Activated gamma-delta T cell (primary cell): ENCODE measurements at places on chromosomes 2 and 18.

- DNase-seq, result no peak
Measured at GRCh38 chr2:77013457-77013856, 508.7 kb downstream of the LRRTM4 start.

DNA sequence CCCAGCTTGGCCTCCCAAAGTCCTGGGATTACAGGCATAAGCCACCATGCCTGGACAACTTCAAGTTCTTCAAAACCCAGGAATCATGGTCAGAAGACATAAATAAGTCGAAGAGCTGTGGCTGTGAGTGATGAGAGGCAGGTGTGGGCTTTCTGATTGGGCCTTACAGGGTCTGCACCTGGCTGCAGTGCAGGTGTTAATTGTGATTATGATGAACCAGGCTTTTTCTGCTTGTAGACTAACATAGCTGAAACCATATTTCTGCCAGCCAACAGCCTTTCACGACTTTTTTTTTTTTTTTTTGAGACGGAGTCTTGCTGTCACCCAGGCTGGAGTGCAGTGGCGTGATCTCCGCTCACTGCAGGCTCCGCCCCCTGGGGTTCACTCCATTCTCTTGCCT lies 14.9 kb upstream of the DTNB start:
- DNase-seq, result no peak

DNA sequence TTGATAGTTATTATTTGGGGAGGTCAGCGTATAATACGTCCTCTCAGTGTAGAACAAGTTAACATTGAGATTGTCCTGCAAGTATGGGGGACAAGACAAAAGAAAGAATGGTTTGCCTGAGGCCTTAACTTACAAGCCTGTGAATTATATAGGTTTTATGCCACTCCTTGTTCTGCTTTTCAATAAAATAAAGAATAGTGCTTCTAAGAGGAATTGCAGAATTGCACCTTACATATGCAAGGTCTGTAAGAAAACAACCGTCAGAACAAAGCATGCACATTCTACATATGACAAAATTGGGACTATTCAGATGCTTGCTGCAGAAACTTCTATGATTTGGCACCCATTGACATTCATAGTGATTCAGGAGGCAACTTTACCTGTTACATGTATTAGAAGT lies 785.0 kb downstream of the NR4A2 start:
- no peak for DNase-seq

DNA sequence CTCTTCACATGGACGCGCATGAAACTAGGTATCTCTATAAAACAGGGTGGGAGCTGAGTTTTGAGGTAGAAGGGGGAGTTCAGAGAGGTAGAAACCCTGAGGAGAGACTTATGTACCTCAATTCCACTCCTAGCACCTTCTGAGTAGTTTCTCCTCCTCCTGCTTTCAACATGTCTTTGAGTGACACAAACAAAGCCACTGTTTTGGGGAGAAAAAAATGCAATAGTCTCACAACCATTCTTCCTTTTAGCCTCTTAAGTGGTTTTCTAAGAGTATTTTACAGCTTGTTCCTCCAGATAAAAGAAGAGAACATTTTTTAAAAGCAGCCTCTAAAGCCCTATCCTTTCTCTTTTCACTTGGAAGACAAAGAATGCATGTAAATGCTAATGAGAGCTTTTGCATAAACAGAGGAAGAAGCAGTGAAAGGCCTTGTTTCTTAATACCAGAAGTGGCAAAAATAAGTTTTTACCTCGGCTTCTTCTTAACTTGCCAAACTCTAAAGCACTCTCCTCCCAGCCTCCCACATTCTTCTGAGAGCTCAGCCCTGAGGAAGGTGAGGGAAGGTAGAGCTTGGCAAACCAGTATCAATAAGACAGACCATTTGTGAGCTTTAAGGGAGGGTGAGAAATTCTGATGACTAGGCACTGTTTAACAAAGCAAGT lies 1304.4 kb upstream of the ACVR2A start:
- no peak for DNase-seq

DNA sequence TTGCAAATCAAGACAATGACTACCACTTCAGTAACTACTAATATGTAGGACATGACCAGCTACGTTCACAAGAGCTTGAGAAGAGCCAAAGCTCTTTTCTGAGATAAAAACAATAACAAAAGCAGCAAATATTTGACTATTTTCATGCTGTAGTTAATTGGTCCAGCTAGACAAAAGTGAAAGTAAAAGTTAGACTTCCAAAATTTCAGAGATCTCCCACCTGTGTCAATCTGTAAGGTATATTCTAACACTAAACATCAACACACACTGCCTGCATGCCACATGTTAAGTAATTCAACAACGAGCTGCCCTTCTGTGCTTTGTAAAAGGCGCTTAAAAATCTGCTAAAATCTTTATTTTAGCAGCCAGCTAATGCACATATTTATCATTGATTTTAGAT lies 185.9 kb downstream of the SLC39A10 start:
- DNase-seq, result no peak

GRCh38 chr2:7430421-7430868 lies 513.2 kb downstream of the RNF144A start:
- DNase-seq, result no peak

DNA sequence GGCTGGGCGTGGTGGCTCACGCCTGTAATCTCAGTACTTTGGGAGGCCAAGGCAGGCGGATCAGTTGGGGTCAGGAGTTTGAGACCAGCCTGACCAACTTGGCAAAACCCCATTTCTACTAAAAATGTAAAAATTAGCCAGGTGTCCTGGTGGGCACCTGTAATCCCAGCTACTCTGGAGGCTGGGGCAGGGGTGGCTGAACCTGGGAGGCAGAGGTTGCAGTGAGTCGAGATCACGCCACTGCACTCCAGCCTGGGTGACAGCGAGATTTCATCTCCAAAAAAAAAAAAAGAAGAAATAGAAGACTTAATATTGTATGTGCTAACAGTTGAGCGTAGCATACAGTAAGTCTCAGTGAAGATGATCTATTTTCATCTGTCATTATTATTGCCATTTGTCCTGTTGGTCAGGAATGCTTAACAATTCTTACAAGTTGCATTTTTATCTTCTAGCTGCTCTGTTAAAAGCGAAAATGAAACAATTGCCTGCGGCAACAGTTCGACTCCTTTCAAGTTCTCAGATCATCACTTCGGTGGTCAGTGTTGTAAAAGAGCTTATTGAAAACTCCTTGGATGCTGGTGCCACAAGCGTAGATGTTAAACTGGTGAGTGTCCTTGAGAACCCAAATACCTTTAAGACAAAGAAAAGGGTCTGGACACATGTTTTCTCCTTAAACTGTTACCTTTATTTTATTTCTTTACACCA lies 7.2 kb downstream of the PMS1 start:
- no peak for DNase-seq

DNA sequence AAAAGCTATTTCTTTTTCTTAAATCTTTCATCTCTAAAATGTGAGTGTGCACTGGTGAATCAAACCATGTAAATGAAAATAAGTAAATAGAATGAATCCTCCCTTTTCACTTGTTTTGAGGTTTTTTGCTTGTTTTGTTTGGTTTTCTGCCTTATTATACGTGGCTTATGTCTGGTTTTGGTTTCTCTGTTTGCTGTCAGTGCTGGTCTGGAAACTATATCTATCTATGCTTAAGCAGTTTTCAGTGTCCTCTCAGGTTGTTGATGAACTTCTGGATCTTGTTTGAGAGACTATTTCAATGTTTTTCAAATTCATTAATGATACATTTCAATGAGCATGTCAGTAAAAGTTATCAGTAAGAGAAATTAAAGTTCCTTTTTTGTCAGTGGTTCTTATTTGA lies 48.1 kb upstream of the TNFRSF11A start:
- DNase-seq, result no peak

GRCh38 chr2:124810132-124810531 lies 785.0 kb downstream of the CNTNAP5 start:
- DNase-seq, result no peak

- DNase-seq, result no peak
Measured at GRCh38 chr2:219736209-219736608, 108.8 kb downstream of the SLC4A3 start.

DNA sequence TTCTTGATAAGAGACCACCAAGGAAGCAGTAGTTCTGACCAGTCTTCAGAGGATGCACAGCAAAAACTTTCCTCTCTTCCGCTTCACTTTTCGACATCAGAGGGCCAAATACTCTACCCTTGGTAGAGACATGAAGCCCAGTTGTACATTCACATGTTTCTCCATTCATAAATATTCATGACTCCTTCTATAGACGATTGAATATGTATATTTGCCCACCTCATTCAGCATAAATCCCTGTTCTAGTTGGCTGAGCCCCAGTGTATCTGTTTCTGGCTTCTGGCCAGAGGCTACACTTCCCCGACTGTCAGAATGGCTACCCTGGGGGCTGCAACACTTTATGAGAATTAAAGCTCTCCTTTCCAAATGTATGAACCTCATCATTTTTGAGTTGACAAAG lies 258.5 kb downstream of the ASXL3 start:
- no peak for DNase-seq

DNA sequence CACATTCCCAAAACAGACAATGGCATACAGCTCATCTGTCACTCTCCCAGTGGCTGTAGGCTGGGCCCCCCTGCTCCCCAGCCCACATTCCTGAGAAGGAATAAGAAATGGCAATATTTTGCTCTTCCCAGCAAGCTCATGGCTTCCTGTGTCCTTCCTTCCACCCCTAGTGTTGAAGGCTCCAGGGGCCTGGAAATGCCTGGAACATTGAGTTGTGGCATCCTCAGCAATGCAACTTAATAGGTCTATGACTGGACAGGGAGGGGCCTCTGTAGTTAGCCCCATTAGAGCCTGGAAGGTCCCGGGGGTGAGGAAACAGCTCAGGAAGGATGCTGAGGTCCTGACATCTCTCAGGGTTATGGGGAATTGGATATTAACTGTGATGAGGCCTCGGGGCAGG lies 3.3 kb downstream of the KIF3C start:
- no peak for DNase-seq

DNA sequence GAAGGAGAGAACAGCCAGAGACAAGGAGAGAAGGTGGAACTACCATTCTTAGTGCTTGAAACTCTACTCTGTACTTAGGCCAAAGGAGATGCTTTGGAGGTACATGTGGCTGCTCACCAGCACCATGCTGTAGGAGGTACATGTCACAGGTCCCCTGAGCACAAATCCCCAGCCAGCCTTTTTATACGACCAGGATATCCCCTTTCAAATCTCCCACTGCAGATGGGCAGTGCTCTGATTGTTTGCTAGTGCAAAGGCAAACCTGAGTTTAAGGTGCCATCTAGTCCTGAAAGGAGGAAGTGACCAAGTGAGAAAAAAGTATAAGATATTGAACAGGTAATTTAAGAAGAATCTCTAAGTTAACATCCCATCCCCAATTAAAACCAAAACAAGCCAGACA lies 17.1 kb upstream of the TTC21B start:
- DNase-seq, result no peak

GRCh38 chr2:31213601-31214443 lies 3.5 kb downstream of the CAPN14 start:
- DNase-seq, result no peak

DNA sequence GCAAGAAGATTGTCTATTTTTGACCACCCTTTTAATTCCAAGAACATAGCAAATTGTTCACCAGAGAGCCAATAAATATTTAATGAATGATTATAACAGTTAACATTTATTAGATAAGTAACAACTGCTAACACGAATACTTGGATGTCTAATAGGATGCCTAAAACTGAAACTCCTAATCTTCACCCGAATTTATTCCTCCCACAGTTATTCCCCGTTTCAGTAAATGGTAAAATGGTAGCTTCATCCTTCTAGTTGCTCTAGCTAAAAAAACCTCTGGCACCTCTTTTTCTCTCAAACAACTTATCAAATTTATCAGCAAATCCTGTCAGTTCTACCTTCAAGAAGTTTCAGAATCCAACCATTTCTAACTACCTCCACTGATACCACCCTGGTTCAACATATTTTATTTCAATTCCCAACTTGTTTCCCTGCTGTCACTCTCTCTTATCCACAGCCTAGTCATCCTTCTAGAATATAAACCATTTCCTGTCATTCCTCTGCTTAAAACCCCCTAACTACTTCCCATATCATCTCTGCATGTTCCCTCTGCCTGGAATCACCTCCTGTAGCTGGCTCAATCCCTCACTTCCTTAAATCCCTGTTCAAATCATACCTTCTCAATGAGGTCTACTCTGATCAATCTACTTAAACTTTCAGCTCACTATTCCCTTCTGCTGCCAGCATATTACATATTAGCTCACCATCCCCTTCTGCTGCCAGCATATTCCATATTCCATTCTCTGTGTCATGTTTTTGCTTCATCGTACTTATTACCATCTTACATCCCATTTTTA lies 93.8 kb downstream of the ROCK2 start:
- DNase-seq, result no peak

DNA sequence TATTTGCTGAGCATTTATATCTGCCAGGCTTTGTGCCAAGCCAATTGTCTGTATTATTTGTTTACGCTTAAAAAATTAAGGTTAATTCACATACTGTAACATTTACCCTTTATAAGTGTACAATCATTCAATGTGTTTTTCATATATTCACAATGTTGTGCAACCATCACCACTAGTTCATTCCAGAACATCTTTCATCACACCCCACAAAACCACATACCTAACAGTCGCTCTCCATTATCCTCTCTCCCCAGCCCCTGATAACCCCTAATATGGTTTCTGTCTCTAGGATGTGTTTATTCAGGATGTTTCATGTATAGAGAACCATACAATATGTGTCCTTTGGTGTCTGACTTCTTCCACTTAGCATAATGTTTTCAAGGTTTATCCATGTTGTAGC lies 234.1 kb downstream of the INSIG2 start:
- no peak for DNase-seq

DNA sequence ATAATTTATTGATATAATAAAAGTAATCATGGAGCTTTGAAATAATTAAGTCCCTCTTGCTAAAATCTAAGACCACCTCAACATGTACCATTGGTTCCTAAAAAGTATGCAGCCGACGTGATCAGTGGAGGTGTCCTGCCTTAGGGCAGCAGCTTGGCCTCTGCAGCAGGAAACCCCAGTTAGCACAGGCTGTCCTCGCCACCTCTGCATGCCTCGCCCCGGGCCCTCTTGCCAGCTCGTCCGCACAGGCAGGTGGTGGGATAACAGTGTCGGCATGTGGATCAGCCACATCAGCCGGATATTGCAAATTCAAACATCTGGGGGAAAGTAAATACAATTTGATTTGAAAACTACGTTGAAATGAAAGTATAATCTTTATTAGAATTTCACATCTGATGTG lies 22.9 kb downstream of the COA5 start:
- DNase-seq, result no peak

GRCh38 chr2:20148923-20149702 lies 75.8 kb downstream of the SDC1 start:
- DNase-seq, result no peak

DNA sequence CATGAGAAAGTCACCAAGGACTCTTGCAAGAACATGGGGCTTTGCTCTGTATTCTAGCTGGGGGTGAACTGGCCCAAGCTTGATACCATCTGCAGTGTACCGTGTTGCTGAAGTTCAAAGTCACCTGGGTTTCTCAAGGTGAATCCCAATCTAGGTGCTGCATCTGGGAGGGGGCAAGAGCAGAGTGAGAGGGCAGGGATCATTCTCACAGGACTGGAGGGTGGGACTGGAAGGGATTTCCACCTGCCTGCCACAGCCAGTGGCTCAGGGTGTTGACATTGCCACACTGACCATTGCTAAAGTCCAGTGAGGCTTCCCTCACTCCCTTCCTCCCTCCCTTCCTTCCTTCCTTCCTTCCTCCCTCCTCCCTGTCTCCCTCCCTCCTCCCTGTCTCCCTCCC lies 98.7 kb downstream of the MYCN start:
- no peak for DNase-seq

- DNase-seq, result no peak
Measured at GRCh38 chr2:24586955-24587354, 95.9 kb downstream of the NCOA1 start.
